Activated naive CD8-positive, alpha-beta T cell treated with anti-CD3 and anti-CD28 coated beads, Interleukin-2, amount 10 ng/mL, durations not matched to agents 7 days and 5 days (primary cell): ENCODE measurements at places on chromosomes 4 and X. TPM values are rescaled to one million over a fixed set of nuclear protein-coding genes. Genes with fewer than 3 reads are reported as not detected.

Gene FAM114A1
- total RNA-seq, result 0.33 TPM

- no peak for DNase-seq
Observed at GRCh38 chrX:124232523-124233201, 99.8 kb upstream of the TEX13D start.

DNA sequence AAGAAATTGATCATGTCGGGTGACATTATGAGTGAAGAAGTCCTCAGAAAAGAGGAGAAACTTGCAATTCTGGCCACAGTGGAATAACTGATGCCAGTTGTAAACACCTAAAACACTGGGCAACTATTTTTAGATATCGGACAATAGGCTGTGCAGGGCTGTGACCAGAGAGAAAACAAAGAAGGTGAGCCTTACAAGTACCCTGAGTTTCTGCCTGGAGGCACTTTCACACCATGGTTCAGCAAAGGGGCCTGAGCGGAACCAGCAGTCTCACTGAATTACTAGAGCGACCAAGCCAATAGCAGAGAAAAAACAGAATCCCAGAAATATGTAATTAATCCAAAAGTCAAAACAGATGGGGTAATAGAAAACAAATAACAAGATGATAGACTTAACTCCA, 11.2 kb downstream of the IRAK1 start:
- DNase-seq, result no peak

- no peak for DNase-seq
Observed at GRCh38 chr4:150973626-150974251, 41.3 kb downstream of the LRBA start.

DNA sequence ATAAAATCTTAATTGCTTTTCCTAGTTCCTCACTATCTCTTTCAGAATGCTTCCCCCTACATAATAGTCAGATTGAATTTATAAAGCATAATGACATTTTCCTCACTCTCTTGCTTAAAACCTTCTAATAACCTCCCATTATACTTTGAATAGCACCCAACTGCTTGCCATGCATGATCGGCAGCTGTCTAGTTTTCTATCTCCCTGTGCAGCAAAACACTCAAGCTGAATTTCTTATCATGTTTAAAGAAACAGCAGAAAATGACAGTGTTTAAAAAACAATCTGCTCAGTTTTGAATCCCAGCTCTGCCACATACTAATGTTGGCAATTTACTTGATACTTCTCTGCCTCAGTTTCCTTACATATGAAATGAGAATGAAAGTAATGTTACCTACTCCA, 947.1 kb upstream of the HS3ST1 start:
- DNase-seq, result no peak

DNA sequence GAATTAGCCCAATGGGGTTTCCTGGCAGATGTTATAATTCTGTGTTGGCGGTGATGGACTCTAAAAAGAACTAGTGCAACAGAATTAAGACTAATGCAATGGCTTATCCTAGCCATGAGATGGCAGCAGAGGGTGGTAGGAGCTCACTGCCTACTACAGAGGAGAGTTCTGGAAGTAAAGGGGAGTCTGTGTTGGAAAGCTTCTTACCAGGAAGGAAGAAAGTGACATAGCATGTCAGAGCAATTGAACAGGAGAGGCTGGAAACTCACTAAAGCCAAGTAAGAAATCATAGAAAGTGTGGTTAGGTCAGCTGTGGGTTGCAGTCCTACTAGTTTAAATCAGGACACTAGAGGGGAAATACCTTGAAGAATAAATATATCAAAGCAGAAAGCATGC, 6.3 kb upstream of the TRPC5OS start:
- no peak for DNase-seq

- DNase-seq, result peak; percentile 72
Observed at GRCh38 chr4:15702941-15703403, at the start of gene BST1. Gene BST1, plus strand, starts transcription at chr4:15703065. Its CDS starts 80 bp downstream, at chr4:15703145.

- DNase-seq, result no peak
Observed at GRCh38 chr4:74230902-74231499, 73.1 kb downstream of the MTHFD2L start.

- DNase-seq, result no peak
Observed at GRCh38 chr4:119678761-119679160, 50.2 kb upstream of the PDE5A start.
